ENCODE measurements at places on chromosomes 2 and 18.

GRCh38 chr2:238108423-238109183, 8.5 kb downstream of the ESPNL start:
- DNase-seq: no peak

DNA sequence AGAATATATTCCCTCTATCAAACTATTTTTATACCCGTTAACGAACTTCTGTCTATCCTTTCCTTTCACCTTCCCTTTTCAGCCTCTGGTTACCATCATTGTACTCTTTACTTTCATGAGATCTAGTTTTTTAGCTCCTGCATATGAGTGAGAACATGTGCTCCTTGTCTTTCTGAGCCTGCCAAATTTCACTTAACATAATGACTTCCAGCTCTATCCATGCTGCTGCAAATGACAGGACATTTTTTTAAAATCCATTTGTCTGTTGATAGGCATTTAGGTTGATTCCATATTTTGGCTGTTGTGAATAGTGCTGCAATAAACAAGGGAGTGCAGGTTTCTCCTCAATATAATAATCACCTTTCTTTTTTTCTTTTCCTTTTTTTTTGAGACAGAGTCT, 8.2 kb upstream of the CCDC195 start:
- no peak for DNase-seq

GRCh38 chr2:231987124-231987727, 25.7 kb downstream of the DIS3L2 start:
- peak; percentile 30 for DNase-seq

DNA sequence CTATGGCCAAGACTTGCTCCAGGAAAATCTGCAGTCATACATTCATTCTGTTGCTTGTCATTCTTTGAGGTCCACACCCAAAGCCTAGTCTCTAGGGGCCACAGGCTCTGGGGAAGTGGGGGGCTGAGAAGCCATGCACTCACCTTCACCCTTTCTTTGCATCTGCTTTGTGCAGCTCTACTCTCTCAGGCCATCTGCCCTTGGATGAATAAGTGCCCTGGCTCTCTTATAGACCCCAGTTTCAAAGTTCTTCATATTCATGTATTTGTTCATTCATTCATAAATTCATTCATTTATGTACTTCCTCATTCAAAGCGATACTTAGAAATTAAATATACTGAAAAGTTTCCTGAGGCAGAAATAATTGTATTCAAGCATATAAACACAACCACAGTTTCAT, 130.3 kb upstream of the FAM98A start:
- DNase-seq: no peak

GRCh38 chr2:172864182-172864581, 128.5 kb downstream of the RAPGEF4 start:
- no peak for DNase-seq

- no peak for DNase-seq
These were observed 212.0 kb downstream of the TNS1 start for GRCh38 chr2:217790681-217791392.

GRCh38 chr2:234960175-234961088, 8.6 kb downstream of the SH3BP4 start:
- peak; percentile 44 for DNase-seq

DNA sequence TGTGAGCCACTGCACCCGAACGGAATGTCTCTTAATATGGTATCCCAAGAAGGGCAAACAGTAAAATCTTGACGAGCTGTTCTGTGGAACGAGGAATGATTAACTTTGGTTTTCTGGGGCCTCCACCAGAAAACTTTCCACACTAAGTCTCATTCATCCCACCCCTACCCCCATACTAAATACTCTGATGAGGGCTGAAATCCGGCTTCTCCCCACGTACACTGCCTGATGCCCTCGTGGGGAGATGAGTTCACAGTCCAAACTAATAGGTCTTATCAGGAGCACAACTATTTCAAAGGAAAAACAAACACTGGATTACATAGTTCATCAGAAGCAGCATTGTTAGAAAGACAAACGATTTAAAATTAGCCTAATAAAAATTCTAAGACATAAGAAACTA, 49.2 kb upstream of the TCF4 start:
- no peak for DNase-seq

DNA sequence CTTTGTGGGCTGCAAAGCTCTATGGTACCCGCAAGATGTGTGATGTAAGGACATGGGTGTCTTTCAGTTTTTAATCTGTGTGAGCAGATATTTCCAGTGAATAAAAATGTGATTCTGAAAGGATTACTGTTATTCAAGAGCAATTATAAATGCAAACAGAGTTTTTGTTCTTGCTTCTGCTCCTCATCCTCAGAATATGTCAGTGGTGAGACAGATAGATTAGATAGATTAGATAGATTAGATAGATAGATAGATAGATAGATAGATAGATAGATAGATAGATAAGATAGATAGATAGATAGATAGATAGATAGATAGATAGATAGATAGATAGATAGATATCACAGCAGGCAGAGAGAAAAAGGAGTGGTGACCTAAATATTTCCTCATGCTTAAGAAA, 142.6 kb downstream of the RTN4 start:
- DNase-seq: no peak

DNA sequence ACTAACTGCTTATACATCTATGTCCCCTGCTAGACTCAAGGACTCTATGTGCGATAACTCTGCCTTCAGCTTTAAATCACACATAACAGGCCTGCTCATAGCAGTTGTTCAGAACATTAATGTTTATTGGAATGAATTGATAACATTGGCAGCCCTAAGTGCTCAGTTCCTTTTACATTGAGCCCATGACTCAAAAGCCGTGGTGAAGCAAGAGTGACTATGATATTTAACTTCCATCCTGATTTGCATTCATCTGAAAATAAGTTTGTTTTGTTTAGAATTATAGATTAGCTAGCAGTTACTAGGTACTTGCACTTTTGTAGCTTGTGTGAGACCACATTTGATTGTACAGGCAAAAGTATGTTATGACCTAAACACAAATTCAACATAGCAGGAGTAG, 14.3 kb downstream of the SERPINB10 start:
- no peak for DNase-seq

DNA sequence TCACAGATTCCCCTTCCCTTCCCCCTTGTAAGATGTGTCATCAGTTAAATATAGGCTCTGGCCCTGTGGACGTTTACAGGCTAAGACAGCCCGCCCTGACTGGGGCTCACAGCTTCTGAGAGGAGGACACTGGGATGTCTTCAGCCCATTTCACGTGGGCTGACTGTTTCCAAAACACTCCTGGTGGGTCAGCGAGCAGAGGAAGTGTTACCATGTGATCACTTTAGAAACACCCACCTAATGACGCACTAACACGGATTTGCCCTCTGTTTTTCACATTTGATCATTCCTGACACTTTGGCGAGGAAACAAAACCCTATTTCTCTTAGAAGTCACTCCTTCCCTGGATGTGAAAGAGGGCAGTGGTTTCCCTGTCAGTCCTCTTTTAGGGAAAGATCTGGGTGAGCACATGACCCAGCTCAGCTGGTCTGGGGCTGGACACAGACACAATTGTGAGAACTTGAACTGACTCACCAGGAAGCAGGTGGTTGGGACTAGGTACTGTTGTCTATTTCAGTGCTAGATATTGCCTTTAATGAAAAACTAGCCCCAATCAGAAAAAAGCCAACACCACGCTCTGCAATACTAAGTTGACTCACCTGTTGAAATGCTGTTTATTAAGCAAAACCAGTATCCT, 38.8 kb downstream of the BMP10 start:
- no peak for DNase-seq

DNA sequence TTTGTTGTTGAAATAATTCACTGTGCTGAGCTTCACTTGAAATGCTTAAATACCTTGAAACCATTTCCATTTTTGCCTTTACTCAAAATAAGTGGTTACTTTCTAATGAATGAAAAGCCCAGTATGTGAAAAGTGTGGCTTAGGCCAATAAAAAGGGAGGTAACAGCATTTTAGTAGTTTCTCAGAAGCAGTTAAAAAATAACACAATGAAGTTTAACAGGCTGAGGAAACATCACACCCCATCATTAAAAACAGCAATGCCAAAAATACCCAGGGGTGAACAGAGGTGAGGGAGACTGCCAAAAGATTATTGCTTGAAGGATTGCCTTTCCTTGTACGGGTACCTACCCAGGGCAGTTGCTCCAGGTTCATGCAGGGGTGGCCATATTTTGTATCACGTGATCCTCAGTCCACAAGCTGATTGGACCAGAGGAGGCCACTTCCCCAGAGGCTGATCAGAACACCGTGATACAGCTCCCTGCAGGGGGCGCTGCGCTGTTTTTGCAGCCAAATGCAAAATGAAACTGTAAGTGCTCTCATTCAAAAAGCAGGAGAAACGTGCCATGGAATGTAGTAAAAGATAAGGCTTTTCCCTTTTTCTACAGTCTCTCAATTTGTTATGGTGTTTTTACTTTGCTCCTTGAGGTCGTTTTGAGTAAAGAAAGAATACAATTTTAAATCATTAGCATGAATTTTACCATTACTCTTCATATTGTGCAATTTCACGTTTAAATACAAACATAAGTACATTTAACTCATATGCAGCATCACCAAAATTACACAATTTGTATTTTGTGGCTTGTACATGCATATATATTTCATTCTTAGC, 70.2 kb upstream of the SH3BP4 start:
- no peak for DNase-seq

DNA sequence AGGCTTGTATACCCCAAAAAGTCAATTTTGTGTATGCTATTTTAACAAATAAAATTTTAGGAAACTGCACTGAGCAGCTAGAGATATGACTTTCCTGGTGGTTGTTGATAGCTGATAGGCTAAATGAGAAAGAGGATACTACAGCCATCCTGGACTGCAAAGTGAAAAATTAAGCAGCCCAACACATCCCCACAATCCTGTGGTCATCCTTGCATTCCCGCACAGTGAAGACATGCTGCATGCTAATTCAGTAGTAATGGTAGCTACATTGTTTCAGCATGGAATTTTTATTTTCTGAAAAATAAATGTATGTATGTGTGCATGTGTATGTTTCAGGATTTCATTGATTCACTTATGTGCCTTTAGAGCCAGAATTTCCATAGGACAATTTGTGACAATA, 124.2 kb upstream of the CCDC68 start:
- no peak for DNase-seq

All from AG09319 (cell line).